AG09309 (cell line): ENCODE measurements at places on chromosomes 3 and 15.
A peak's percentile ranks its signal among the peaks of the same experiment; 100 is the strongest.

DNA sequence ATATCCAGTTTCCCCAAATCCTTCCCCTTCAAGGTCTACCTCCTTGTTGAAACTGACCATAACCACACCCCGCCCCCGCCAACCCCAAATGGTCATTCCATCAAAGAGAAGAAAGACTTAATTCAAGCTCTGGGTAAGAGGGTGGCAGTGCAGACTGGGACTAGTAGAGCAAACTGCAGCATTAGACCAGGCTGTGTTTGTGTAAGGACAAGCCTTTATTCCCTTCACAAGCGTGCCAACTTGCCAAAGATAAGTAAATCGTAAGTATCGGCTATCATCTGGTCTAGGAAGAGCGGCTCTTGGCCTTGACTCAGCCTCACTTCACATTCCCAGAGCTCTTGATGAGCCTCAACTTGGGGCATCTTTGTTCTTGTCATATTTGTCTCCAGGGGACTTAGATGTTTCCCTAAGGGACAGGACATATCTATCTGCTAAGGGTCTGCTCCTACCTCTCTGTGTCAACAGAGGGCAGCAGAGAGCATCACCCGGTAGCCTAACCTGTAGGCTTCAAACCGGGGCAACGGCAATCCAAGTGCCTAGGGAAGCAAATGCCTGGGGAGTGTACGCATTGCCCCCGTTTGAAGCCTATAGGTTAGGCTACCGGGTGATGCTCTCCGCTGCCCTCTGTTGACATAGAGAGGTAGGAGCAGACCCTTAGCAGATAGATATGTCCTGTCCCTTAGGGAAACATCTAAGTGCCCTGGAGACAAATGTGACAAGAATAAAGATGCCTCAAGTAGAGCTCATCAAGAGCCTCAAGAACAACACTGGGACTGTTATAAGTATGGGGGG is 8.9 kb upstream of the MAP3K13 start:
- DNase-seq = no peak

GRCh38 chr15:93250950-93251349 is 161.9 kb upstream of the RGMA start:
- DNase-seq = no peak

GRCh38 chr3:132457286-132457685 is 40.0 kb downstream of the DNAJC13 start:
- DNase-seq = no peak

- DNase-seq = no peak
Measured at GRCh38 chr15:73318463-73319351, 50.1 kb downstream of the HCN4 start.

- peak; percentile 8 for DNase-seq
Measured at GRCh38 chr3:151630938-151631441, 102.7 kb upstream of the AADACL2 start.

- no peak for DNase-seq
Measured at GRCh38 chr3:5136211-5136918, 14.3 kb downstream of the ARL8B start.

- no peak for DNase-seq
Measured at GRCh38 chr3:39485547-39485946, 18.1 kb downstream of the MOBP start.

DNA sequence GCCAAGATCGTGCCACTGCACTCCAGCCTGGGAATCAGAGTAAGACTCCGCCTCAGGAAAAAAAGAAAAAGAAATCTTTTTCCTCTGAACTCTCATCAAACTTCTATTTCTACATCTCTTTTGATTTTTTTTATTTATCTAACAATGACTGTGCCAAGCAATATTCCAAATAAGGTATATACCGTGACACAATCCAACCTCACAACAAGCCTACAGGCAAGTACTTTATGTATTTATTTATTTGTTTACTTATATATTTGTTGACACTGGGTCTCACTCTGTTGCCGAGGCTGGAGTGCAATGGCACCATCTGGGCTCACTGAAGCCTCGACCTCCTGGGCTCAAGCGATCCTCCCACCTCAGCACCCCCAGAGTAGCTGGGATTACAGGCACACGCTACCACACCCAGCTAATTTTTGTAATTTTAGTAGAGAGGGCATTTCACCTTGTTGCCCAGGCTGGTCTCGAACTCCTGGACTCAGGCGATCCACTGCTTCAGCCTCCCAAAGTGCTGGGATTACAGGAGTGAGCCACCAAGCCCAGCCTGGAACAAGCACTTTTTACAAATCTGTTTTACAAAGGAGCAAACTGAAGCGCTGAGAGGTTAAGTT is 94.9 kb upstream of the CHD2 start:
- DNase-seq = no peak

DNA sequence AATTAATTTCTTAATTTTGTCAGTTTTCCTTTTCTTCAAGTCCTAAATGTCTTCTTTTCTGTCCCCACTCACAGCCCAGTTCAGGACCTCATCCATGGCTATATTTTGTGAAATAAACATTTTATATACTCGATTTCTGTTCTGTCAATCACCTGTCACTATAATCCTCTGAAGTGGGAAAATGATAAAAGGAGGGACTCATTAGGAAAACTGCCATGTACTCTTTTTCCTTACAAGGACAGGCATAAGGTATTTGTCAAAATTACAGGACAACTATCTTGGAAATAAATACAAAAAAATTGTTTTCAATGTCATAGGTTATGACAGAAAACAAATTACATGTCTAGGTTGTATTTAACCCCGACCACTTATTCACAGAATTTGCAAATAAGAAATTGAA is 240.1 kb upstream of the CBLB start:
- DNase-seq = no peak

DNA sequence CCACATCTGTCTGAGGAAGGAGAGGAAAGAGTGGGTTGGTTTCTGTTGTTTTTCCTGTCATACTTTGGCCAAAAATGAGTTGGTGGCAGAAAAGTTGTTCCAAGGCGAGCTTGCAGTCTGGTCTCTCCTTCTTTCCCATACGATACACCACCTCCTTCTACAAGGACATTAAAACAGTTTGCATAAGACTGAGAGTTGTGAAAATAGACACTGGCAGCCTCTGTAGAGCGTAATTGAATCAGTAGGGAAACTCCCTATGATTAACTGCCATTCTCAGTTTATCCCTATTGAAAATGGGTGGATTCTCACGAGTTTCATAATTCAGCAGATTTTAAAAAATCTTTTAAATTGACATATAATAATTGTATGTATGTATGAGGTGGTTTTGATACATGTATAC is 3.7 kb upstream of the LSG1 start:
- no peak for DNase-seq

DNA sequence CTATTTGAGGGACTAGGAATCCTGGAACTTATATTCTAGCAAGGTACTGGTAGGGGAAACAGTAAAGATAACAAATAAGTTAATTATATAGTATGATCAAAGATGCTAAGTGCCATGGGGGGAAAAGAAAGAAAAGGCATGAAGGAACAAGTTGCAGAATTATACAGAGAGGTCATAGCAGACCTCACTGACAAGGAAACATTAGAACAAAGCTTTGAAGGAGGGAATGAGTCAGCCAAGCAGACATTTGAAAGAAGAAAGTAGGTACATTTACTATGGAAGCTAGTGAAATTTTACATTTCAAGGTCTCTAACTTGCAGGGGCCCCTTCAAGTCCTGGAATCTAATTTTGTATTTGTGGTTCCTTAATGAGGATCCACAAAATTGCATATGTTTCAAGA is 57.2 kb upstream of the TIPARP start:
- DNase-seq = no peak

- no peak for DNase-seq
Measured at GRCh38 chr3:152350139-152350538, 81.4 kb downstream of the MBNL1 start.

- no peak for DNase-seq
Measured at GRCh38 chr15:89116404-89116803, 28.1 kb downstream of the ABHD2 start.

GRCh38 chr3:143283432-143284128 is 164.0 kb downstream of the CHST2 start:
- DNase-seq = peak; percentile 27

GRCh38 chr3:138396752-138397410 is 37.5 kb upstream of the ESYT3 start:
- DNase-seq = no peak

- no peak for DNase-seq
Measured at GRCh38 chr3:80601479-80601878, 833.7 kb upstream of the ROBO1 start.

- DNase-seq = no peak
Measured at GRCh38 chr3:164918905-164919304, 159.4 kb downstream of the SI start.

GRCh38 chr15:51079226-51079625 is 15.5 kb downstream of the TNFAIP8L3 start:
- DNase-seq = no peak

DNA sequence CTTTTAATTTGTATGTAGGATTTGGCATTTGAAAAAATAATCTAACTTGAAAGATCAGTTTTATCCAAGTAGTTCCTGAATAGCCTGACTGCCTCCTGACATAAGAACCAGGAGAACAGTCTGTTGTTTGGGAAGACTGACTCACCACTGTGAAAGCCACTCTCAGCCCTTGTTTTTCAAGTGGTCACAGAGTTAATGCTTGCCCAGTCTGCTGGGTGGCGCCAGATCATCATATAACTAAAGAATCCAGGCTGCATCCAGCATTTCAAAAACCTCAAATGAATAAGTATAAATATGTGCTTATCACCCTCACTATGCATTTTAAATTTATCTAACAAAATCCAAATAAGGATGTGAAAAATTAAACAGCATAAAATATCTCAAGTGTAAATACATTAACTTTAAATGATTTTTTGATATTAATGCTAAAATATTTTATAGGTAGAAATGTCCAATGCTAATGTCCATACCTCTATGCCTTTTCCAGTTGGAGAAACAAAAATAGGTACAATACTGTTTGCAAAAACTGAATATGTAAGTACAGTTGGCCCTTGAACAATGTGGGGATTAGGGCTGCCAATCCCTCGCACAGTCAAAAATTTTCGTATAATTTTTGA is 26.9 kb upstream of the ZBBX start:
- DNase-seq = no peak

GRCh38 chr3:161496508-161496907 is at the start of gene OTOL1:
TSS of gene OTOL1 (plus strand) at chr3:161496808. CDS start at chr3:161496808, 0 bp downstream.
- DNase-seq = no peak

GRCh38 chr3:112793326-112794081 is 53.2 kb downstream of the CD200R1L start:
- no peak for DNase-seq

DNA sequence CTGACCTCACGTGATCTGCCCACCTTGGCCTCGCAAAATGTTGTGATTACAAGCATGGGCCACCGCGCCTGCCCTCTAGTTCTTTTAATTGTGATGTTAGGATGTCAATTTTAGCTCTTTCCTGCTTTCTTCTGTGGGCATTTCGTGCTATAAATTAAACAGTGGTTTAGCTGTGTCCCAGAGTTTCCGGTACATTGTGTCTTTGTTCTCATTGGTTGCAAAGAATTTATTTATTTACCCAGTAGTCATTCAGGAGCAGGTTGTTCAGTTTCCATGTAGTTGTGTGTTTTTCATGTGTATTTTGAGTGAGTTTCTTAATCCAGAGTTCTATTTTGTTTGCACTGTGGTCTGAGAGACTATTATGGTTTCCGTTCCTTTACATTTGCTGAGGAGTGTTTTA is 30.1 kb downstream of the MYRIP start:
- DNase-seq = no peak

DNA sequence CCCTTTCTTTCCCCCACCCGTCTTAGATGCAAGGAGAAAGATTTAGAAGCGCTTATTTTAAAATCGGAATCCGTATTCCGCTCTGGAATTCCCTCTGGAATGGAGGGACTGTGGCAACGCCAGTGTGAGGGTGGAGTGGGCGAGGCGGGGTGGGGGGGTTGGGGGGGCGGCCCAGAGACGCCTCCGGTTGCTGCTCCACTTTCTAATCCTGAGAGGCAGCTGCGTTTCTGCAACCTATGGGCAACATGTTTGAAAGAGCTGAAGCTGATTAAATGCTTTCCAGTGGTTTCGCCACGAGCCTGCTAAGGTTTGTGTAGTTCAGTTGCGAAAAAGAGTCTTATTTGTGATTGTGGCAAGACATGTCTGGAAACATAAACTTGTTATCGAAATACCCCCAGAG is at the start of gene CCK:
Gene CCK, minus strand, starts transcription at position 101 of the 400 bp plus-strand sequence. CDS start 2,555 bp downstream, outside the sequence.
- DNase-seq = no peak

DNA sequence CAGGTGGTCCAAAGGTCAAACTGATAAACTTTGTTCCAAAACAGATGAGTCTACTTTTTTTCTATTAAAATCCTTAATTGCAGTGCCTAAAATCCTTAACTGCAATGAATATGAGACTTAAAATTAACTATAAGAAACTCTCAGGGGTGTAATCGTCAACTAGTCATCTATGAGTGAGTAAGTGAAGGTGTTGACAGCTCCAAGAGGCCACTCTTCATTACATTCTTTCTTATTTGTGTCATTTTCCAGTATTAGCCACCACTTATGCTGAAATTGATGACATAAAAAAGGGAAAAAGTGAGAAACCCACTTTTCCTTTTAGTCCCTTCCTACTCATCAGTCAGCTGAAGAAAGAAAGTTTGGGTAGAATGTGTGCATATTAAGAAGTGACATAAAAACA is 12.6 kb upstream of the NPAP1 start:
- no peak for DNase-seq

DNA sequence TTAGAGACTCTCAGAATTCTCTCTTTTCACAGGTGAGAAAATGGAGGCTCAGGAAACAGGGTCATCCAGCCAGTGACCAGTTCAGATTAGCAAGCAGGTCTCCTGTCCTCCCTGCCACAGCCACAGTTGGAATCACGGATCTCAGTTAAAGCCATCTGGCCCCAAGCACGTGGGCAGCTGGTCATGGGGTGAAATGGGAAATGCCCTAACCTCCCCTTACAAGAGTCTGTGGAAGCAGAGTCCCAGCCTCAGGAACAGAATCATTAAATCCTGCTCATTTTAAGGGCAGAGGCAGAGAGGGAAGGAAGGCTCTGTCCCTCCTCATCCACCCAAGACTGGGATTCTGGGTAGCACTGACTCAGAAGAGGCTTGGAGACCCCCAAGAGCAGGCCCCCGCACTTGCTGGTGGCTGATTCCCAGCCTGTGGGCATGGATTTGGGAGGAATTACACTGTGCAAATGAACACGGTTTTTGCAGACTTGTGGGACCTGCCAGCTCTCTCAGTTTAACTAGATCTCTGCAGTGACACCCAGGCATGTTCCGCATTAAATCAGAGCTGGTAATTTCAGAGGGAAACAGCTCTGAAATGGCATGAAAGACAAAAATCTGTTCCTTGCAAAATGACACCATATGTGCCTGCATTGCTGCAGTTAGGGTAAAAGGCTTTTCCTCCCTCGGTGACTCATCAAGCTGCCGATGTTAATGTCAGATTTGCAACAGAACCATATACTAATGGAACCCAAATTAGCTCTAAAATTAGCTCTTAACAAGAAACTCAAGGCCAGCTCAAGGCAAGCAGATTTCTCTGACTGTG is 89.0 kb downstream of the BDH1 start:
- no peak for DNase-seq

- DNase-seq = no peak
Measured at GRCh38 chr15:29130951-29131839, 138.4 kb downstream of the NSMCE3 start.

- no peak for DNase-seq
Measured at GRCh38 chr3:140859592-140860336, 81.9 kb upstream of the SLC25A36 start.

GRCh38 chr15:34855413-34855812 is 60.1 kb upstream of the ACTC1 start:
- peak; percentile 34 for DNase-seq

GRCh38 chr3:196192524-196193051 is 18.6 kb downstream of the ZDHHC19 start:
- no peak for DNase-seq
